ENCODE measurements at places on chromosomes 5 and 9.
A peak's percentile ranks its signal among the peaks of the same experiment; 100 is the strongest.

DNA sequence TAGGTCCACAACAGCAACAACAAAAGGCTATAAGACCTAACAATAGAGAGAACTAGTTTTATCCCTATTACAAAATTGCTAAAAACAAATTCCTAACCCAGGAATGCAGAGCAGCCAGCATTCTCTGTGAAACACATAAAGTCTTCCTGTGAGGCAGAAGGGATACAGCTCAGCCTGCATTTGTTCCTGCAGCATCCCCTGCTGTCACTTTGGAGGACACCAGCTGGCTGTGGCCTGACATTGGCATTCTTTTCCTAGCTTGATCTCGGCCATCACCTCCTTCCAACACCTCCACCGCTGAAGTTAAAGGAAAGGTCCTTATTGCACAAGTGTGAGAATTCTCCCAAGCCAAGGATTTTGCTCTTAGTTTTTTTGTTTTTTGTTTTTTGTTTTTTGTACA, 186.1 kb downstream of the SNCAIP start:
- DNase-seq, result peak; percentile 62

- DNase-seq, result no peak
These were observed 2017.7 kb upstream of the CDH6 start for GRCh38 chr5:29175774-29176173.

GRCh38 chr5:159071382-159071781, 28.3 kb downstream of the EBF1 start:
- no peak for DNase-seq

GRCh38 chr5:90915393-90915792, 356.8 kb downstream of the ADGRV1 start:
- DNase-seq, result no peak

GRCh38 chr5:34007201-34007620, 639 bp downstream of the AMACR start:
- peak; percentile 40 for DNase-seq

- no peak for DNase-seq
These were observed 21.3 kb upstream of the KIAA1958 start for GRCh38 chr9:112465352-112465751.

- DNase-seq, result no peak
These were observed 3.2 kb downstream of the HNRNPH1 start for GRCh38 chr5:179620293-179620692.

Data from Ammon's horn (tissue), 1 donor.